ENCODE measurements at places on chromosomes 5 and 9.

DNA sequence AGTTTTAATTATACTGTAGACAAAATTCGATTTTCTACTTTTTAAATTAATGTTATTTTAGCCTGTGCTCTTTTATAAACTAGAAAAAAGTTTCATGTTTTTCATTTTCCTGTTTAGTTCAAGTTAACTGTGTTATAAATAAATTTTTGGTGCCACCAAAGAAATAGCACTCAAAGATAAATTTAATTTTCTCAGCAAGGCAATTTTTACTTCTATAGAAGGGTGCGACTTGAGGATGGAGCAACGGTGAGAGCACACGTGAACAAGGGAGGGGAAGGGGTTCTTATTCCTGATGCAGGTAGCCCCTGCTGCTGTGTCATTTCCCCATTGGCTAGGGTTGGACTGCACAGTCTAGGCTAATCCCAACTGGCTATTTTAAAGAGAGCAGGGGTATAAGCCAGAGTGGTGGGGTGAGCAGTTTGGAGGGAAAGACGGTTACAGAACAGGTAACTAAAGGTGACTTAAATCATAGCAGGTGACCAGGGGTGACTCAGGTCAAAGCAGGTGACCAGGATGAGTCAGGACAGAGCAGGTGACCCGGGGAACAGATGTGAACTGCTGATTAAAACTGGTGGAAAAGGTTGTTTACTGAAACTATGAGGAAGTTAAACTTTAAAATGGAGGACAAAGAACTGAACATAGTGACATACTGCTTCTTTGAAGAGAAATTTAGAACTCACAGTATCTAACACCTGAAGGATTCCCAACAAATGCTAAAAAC lies 104.6 kb upstream of the GPBP1 start:
- DNase-seq, result no peak

DNA sequence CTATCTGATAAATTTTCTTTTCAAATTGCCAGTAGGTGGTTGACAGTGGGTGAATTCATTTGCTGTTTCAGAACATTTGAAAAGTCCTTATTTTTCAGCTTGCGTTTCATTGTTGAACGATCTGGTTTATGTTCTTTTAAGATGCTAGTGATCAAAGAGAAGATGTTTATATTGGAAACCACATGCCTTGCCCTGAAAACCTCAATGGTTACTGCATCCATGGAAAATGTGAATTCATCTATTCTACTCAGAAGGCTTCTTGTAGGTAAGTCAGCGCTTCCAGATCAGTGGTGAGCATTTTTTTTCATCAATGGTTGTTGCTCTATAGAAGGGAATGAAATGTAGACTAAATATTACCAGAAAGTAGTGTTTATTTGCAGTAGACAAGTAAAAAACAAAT lies 16.6 kb upstream of the CAVIN4 start:
- no peak for DNase-seq

DNA sequence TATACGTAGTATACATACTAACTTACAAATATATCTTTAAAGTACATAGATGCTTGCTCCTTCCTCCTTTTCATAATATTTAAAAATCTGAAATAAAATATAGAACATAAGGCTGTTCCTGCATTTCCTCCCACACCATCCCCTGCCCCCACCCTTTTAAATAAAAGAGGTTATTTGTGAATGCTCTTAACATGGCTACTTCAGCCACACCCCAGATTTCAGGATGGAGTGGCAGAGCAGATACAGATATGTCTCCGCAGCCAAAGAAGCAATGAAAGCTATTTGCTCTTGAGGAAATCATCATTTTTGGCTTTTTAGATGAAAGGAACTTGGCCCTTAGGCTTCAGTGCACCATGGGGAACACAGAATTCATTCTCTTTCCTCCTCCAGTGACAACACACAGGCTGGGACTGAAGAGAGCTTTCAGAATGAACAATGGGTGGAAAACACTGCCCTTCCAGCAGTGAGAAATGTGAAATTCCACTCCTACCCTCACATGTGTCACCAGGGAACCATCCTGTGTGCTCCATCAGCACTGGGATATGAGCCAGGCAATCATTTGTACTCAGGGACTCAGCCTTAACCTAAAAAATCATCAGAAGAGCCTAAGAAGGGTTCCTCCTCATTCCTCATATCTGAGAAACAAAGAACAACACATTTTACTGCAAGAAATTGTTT lies 134.3 kb downstream of the PPP2R2B start:
- no peak for DNase-seq

DNA sequence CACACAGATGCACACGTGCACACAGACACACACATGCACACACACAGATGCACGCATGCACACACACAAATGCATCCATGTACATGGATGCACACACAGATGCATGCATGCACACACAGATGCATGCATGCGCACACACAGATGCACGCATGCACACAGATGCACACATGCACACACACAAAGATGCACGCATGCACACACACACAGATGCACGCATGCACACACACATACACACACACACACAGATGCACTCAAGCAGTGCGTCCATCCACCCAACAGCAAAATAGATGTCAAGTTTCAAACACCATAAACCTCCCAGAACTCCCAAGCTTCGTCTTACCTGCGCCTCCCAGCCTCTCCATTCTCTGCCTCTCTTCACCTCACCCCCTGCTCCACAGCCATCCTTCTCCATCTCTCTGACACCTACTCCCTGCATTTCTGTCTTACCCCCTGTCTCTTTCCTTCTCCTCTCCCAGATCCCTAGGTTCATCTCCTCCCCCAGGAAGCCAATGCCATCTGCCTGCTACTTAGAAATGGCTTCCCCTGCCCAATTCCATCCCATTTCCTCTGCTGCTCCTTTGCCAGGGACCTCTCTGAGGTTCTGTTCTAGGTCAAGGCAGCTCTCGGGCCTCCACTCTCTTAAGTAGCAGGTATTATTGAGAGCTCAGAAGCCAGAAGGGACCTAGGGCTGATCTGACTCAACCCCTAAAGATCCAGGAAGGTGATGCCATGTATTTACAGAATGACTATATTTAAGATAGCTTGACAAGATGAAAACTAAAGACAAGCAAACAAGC lies 297.2 kb downstream of the MED10 start:
- DNase-seq, result no peak

GRCh38 chr5:131262953-131263541 lies 806 bp upstream of the CDC42SE2 start:
- DNase-seq, result no peak

DNA sequence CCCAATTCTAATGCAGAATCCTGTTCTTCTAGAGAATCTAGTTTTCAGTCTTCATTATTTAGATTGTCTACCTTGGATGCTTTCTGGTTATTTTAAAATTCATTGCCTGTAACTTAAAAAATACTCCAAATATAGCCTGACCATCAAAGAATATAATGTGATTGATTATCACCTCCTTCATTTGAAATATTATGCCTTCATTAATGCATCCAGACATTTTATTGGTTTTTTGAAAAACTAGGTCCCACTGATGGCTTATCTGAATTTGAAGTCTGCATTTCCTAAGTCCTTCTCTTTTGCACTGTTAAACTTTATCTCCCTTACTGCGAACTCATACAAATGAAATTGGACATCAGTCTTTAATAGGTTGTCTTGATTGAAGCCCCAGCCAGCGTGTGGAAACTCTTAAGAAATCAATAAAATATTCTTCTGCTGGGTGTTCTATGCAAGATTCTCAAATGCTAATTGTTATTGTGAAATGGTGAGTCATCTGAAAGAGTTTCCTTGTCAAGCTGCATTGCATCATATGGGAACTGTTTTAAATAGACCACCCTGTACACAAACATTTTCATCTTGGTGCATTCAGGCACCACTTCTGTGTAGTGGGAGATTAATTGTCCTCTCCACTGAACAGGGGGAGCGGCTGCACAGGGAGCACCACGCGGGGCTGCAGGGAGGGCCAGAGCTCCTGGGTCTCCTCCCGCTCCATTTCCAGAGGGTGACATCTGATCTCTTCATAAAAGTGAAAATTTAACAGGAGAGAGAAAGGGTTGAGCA lies 92.3 kb upstream of the FANCC start:
- DNase-seq, result no peak

All from right renal pelvis (tissue), 4 donors.